ENCODE measurements at places on chromosomes 2 and 18. TPM values are rescaled to one million over a fixed set of nuclear protein-coding genes. Genes with fewer than 3 reads are reported as not detected.

GRCh38 chr18:55912071-55912470 is 324.1 kb upstream of the TCF4 start:
- DNase-seq: no peak

DNA sequence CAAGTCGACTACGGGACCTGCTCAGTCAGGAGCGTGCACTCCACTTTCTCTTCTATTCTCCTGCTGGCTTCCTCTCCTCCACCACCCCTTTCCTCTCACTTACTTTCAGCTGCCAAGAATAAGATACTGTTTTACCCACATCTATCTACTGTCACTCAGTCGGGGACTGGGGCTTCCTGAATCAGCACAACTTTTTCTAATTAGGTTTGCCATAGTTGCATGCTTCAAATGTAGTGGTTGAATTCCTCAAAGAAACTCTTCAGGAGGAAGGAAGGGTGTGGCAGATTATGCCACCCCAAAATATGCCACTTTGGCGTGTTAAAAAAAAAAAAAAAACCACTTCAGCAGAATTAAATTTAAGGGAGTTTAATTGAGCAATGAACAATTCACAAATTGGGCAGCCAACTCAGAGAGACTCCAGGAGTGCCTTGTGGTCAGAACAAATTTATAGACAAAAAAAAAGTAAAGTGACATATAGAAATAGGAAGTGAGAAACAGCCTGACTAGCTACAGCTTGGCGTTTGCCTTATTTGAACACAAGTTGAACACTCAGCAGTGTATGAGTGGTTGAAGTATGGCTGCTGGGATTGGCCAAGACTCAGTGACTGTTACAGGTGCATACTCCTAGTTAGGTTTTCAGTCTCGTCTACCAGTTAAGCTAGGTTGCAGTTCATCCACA is 32.5 kb upstream of the RMDN2 start:
- DNase-seq: no peak

DNA sequence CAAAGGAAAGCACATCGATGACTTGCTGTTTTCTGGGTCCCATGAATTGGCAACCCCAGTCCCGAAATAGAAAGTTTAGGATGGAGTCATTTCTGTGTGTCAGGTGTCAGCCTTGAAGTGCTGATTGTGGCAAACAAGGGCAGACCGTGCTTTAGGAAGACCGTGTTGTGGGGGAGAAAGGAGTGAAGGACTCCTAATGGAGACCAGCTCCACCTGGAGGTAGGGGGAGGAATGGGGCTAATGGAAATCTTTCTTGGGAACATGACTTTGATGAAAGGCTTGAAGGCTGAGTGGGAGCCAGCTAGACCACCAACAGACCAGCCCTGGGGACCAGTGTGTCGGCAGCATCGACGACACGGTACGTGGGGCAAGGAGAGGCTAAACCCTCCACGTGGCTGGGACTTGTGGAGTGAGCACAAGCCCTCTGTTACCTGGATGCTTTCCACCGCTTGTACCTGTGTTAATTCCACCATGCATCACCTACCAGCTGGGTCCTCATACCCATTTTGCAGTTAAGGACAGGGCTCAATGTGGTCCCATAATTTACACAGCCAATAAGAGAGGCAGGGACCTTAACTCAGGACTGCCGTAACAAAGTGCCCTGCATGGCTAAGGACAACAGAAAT is 104.2 kb downstream of the SH3BP4 start:
- DNase-seq: no peak

DNA sequence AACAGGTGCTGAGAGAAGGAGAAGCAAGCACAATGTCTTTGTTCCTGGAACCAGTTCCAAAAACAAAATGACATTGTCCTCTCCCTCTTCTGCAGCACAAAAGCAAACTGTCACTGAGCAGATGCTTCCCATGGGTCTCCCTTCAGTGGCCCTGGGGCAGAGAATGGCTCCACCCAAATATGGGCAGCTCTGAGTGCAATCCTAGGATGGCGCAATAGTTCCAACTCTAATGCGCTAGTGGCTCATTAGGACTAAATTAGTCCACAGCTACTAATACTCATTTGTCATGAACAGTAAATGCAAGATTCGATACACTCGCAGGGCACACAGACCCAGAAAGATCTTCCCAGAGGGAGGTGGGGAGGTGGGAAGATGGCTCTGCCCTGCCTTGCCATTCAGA is 205.2 kb upstream of the CHAC2 start:
- no peak for DNase-seq

- no peak for DNase-seq
Observed at GRCh38 chr18:808086-808485, 4.0 kb downstream of the YES1 start.

DNA sequence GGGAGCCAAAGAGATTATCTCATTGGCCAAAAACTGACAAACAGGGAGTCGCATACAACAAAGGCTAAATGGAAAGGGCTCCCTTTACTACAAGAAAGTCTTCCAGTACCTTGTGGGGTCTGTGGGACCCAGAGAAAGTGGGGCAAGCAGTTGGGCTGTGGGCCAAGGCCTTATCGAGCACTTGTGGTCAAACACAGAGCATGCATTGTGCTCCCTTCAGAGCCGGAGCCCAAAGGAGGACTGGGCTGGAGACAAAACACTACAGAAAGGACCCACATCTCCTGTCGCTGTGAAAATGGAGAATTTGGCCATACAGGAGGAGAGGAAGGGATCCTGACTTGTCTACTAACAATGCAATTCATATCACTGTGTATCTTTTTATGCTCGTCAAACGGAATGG is 37.1 kb upstream of the SLC1A4 start:
- no peak for DNase-seq

DNA sequence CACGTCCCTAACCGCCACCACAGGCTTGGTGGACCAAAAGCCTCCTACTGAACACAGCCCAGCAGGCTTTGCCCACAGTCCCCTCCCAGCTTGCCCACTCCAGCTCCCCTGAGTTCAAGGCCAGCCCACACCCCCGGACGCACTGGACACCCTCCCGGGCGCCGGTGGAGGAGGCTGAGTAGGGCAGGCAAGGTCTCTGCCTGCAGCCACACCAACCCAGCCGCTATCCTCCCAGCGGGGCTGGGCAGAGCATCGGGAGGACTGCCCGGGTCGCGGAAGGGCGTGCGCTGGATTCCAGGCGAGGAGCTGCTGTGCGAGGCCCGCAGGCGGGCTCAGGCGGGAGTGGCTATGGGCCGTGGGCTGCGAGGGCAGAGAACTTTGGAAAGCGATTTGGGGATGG is 49.5 kb downstream of the PLEKHB2 start:
- no peak for DNase-seq

DNA sequence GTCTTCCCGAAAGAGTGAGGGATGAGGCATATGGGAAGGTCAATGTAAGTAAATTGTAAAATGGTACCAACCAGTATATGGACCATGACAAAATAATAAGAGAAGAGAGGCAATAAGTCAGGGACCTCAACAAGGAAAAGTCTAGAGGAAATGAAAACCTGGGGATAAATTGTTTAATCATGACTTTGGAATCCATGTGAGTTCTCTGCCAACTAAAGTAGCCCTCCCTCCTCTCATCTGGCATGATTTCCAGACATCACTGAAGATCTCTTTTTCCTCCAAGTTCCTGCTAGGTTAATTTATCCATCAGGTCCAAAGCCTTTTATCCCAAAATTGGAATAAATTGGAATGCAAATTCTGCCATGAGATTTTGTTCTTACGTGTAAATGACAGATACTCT is 417.9 kb downstream of the NRXN1 start:
- DNase-seq: no peak

- no peak for DNase-seq
Observed at GRCh38 chr2:140891614-140892212, 1239.1 kb downstream of the LRP1B start.

The AOX1 gene
- 333 TPM for total RNA-seq

The SLC23A3 gene
- total RNA-seq: 2.1 TPM

The ZBTB7C gene
- 11.0 TPM for total RNA-seq
